Lower lobe of right lung (tissue), 2 donors: ENCODE measurements at places on chromosomes 2 and 18.
A peak's percentile ranks its signal among the peaks of the same experiment; 100 is the strongest.

DNA sequence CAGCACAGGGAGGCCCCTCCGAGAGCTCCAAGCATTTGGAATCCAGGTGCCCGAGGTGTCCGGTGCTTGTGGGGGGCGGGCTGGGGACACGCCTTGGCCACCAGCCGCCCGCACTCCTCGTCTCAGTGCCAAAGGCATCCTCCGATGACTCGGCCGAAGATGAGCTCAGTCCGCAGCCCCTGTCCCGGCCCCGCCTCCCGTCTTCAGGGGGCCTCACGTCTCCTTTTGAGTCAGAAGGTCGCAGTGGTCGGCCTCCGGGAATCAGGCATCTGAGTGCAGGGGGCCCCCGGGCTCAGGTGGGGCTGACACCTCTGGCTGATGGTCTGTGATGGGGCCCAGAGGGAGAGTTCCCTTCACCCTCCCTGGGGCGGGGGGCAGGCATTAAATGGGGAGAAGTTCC, 74.8 kb downstream of the NFATC1 start:
- DNase-seq, result no peak

- no peak for DNase-seq
Observed at GRCh38 chr2:127158614-127159290, 51.8 kb upstream of the BIN1 start.

- DNase-seq, result no peak
Observed at GRCh38 chr18:34444622-34445021, 219.9 kb upstream of the NOL4 start.

DNA sequence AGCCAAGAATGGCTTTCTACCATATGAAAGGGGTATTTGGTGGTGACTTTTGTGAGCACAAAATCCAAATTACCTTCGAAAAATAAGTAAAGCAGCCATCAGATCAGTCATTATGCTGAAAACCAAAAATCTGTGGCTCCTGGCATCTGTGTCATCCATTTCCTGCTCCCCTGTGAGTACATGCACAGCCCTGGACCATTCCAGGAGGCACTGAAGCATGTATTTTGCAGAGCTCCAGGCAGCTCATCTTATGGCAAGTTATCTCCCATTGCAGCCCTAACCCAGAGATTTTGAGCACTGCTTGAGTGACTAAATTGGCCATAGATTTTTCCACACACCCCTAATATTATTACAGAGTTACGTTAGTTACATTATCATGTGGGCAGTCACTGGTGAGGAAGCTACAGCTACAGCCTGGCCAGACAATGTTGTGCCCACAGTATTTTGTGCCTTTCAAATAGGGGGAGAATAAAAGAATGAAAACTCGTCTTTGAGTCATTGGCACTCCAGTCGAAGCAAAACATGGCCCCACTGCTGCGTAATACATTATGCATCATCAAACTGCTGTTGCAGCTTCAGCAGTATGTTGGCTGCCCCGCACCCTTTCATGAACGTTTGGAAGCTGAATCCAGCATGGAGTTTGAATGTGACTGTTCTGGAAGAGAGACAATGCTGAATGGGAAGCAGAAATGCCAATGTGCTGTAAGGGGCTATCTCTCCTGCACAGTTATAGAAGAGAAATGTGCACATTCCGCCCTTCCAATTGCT, 702.2 kb downstream of the RNF144A start:
- DNase-seq, result no peak

DNA sequence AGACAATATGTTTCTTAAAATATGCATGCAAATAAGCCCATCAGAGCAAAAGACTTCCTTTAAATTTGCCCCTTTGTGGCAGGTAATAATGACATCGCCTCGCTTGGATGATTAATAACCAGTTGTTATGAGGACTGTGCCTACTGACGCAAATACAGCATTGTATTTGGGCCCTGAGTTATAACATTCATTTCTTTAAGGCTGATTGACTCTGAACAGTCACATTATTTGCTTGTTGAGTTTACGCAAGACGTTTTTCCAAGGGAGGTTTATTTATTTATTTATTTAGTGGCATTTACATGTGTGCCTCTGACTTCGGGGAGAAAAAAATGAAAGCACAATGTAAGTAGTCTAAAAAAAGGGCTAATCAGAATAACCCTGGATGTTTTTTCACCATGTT, 88.3 kb downstream of the SLC8A1 start:
- no peak for DNase-seq

GRCh38 chr2:218033590-218034496, 31.0 kb upstream of the TNS1 start:
- DNase-seq, result no peak

DNA sequence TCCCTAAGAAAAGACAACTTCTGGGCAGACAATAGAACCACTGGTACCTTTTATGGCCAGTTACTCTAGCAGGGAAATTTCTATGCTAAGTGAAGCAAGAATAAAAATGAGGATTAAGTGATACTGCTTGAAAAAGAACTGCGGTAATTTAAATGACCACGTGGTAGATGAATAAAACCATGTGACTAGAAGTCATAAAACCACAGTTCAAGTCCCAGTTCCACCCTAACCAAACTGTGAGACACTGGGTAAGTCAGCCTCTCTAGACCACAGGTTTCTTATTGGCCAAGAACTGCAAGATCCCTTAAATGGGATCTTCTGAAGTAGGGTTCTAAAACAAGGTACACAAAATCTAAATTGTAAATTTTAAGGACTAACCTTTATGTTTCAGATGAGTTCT, 12.7 kb downstream of the TMEM237 start:
- no peak for DNase-seq

GRCh38 chr18:33022370-33022769, 249.5 kb upstream of the KLHL14 start:
- no peak for DNase-seq

DNA sequence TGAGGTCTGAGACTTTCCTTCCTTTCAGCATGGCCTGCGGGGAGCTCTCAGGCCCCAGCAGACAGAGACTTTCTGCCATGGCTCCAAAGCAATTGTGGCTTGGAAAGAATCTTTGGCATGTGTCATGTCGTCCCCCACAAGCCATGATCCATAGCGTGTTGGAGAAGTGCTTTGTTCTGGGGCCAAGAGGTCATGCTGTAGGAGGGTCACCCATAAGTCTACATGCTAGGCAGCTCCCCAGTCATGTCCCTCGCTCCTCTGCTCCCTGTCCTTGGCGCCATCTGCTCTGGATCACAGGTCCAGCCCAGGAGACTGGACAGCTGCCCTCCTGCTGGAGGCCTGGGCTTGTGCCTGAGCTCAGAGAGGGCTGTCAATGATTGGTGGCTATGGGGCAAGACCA, 78.8 kb upstream of the LCLAT1 start:
- peak; percentile 53 for DNase-seq

DNA sequence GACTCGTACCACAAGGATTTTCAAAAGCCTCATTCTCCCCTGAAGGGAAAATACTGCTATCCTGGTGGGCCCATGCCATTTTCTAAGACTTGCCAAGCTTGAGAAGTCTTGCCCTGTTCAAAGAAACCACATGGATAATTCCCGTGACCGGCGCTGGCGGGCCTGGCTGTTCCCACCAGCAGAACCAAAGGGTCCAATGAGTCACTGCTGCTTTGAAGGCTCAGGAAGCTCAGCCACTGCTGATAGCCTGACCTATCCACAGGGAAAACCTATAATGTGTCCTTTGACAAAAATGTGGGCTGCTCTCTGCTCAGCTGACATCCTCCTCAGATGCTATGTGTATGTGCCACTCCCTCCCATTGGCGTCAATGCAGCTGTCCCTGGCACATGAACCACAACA, 137.9 kb upstream of the RAB12 start:
- DNase-seq, result no peak

GRCh38 chr2:174015428-174015827, 50.3 kb upstream of the SP3 start:
- no peak for DNase-seq

DNA sequence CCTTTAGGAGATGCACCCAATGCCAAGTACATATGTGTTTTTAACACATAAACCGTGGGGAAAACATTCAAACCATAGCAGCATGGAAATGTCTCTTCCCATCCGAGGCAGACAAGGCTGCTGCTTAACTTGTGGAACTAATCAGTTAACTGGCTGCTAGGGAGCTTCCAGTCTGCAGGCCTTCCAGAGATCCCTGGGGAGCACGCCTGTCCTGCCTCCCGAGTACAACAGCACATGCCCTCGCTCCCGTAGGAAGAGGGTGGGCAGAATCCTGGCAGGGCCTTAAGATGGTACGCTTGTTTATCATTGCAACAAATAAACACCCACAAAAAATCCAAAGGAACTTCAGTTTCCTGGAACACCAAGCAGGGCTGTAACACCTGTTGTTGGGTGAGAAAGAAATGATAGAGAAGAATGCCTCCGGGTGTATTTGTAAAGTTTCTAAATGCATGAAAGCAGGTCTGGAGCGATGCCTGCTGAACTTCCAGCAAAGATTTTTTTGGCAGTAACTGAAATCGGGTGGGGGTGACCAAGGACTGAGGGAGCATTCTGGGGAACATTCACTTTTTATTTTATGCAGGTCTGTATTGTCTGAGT, 56.2 kb downstream of the EDAR start:
- DNase-seq, result no peak

DNA sequence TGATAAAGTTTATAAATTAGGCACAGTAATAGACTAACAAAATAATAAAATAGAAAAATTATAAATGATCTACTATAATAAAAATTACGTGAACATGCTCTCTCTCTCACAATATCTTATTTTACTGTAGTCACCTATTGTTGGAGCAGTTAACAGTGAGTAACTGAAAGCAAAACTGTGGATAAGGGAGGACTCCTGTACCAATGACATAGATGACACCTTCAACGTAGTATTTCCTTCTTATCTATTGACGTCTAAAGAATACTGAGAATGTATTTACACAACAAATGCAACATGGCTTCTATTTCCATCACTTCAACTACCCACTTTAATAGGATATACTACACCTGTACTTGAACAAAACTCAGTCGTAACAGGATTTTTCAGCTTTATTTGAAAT, 31.5 kb downstream of the HNRNPLL start:
- no peak for DNase-seq
